ENCODE measurements at places on chromosomes 11 and 22.

DNA sequence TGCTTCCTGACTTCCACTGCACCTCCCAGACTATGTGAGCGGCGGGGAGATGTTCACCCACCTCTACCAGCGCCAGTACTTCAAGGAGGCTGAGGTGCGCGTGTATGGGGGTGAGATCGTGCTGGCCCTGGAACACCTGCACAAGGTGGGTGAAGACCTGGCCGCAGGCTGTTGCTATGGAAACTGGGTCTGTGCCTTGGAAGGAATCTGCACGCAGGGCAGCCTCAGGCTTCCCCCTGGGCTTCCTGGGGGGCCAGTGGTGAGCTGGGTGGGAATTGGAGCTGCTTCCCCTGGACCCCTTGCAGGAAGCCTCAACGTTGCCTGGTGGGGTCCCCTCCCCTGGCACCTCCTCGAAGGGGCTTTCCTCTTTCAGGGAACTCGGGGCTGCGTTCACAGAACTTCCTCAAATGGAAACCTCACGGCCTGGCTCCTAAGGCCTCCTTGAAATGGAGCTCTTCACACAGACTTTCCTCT, 1.5 kb downstream of the RPS6KA4 start:
- DNase-seq, result no peak

DNA sequence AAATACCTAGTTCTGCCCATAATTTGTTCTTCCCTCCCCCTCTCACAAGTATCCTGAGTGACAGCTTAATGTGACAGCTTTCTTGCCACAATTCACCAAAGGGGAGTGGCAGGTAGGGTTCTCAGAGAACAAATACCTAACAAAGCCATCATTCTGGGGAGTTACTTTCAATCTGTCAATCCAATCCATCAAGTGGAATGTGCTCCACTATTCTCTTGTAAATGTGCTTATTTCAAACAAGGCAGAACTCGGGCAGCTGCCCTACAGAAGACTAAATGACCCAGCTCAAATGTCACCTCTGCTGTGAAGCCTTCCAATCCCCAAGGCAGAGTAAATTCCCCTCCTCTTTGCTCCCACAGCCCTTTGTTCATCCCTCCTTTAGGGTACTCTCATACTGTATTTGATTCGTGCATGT, 27.8 kb downstream of the LGR4 start:
- DNase-seq, result no peak

GRCh38 chr22:44933666-44934453, 75.9 kb downstream of the PHF21B start:
- peak; percentile 72 for DNase-seq

GRCh38 chr11:126538071-126538470, 182.6 kb downstream of the ST3GAL4 start:
- no peak for DNase-seq

GRCh38 chr11:105468154-105468553, 141.7 kb upstream of the GRIA4 start:
- no peak for DNase-seq
